ENCODE measurements at places on chromosomes 7 and 10. TPM values are rescaled to one million over a fixed set of nuclear protein-coding genes. Genes with fewer than 3 reads are reported as not detected.
A peak's percentile ranks its signal among the peaks of the same experiment; 100 is the strongest.

- DNase-seq = peak; percentile 53
These were observed 87.6 kb downstream of the XRCC2 start for GRCh38 chr7:152588350-152588749.

- DNase-seq = no peak
These were observed 61.1 kb downstream of the GRID1 start for GRCh38 chr10:86305521-86305920.

- DNase-seq = no peak
These were observed 312.8 kb downstream of the PHTF2 start for GRCh38 chr7:78111386-78111785.

- no peak for DNase-seq
These were observed 25.7 kb upstream of the FAM133B start for GRCh38 chr7:92615861-92616260.

DNA sequence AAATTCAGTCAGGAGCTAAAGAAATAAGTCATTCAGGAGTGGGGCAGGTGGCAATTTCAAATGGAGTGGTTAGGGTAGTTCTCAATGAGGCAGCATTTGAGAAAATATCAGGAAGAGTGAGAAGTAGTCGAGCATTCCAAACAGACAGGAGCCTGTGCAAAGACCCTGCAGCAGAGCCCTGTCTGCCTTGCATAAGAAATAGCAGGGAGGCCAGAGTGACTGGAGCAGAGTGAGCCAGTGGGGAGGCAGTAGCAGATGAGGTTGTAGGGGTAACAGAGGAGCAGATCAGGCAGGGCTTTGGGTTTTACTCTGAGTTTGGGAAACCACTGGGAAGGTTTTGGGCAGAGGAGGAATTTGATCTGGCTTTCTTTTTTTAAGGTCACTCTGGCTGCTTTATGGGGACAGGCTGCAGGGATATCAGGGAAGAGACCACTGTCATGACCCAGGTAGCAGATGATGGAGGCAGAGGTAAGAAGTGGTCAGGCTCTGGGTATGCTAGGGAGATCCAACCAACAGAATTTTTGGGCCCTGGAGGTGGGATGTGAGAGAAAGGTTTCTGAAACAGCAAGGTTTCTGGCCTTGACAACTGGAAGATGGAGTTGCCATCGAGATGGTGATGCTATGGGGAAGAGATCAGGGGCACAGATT lies 1.3 kb upstream of the BLVRA start:
- DNase-seq = no peak

DNA sequence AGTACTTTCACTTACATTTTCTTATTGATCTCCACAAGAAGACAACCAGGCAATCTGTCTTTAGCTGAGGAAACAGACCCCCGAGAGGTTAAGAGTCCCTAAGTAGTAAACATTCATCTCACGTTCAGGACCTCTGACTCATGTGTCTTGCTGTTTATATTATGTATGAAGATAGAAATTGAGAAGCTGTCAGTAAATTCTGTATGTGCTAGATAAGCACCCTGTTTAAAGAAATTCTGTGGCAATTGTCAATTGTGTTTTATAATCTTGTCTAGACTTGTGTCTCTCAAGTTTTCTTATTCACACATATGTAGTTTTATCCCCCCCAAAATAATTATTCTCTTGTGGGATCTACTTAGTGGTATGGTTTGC lies 14.5 kb downstream of the ADK start:
- DNase-seq = peak; percentile 39

DNA sequence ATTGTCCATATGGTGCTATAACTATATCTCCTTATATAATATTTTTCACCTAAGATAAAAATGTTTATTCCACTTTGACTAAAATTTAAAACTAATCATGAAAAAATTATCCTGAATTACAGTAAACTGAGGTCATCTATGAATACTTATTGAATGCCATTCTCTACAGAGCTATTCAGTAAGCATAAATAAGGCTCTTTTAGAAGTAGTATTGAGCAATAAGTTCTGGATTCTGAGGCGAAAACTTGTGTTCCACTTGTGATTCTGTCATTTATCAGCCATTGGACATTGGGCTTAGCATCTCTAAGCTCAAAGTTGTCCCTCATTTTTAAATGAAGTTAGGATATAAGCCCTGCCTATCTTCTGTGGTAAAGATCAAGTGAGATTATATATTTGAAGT lies 130.8 kb downstream of the WNT2 start:
- peak; percentile 31 for DNase-seq

Gene PIK3CG
- total RNA-seq = under 0.01 TPM

DNA sequence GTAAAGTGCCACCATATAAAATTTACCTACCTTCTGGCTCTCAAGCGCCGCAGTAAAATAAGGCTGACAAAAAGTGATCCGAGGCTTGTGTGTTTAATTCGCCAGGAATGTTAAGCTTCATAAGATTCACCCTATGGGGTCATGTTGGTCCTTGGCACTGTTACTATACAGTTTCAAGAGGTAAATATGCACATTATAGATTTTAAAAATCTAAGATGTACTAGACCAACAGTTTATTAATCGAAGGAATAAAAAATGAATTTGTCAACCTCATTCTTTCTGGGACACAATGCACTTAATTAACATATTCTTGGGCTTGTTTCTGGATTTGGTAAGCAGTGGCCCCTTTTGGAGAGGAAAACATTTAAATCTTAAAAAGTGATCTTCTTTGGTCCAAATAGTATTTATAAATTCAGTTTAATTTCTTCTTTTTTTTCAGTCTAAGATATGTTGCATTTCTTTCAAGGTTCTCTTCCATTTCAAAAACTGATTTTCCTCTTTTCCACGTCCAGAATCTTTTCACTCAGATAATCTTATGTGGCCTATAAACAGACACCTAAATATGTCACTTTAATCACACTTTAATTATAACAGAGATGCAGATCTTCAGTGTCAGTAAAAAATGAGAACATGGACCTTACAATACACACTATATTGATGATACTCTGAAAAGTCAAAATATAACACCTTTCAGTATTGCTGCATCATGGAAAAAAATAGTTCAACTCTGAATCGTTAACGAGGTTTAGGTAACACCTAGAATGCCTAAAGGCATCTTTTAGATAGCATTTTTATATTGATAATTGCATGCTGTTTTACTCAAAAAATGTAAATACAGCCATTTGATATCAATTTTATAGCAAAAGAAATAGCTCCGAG lies 3.8 kb upstream of the SKIDA1 start:
- no peak for DNase-seq

DNA sequence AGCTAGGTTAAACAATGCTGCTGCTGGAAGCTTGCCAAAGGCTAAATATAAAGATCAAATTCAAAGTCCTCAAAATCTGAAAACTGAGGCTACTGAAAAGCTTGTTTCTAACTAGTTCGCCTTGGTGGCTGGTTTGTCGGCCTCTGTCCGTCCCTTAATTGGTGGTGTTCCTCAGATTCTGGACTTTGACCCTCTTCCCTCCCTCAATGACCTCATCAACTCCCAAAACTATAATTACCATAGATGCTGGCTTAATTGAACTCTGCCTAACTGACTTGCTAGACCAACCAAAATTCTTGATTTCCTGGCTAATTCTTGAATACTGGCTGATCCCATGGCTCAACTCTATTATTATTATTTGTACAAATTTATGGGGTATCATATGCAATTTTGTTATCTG lies 15.6 kb downstream of the ARHGAP21 start:
- no peak for DNase-seq

Gene GIMAP7
- total RNA-seq = not detected

GRCh38 chr7:4067476-4067760 lies 614.7 kb upstream of the FOXK1 start:
- no peak for DNase-seq

DNA sequence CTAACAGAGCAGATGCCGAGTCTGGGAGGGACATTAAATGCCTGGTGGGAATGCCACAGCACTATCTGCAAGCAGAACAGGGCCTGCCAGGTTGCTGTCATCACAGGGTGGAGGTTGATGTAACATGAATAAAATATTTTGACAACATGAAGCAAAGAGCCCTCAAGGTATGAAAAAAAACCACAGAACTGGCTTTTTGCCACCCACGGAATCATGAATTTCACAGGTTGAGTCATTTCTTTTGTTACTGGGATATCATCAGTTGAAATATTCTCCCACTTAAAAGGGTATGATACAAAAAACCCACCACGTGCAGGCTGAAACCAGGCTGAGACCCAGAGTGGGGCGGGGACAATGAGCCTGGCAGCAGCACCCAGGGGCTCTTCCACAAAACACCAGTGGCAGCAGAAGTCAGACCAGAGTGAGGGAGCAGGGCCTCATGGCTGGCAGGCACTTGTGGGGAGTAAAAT lies 220.1 kb downstream of the TNS3 start:
- peak; percentile 88 for DNase-seq

Gene NUTM2E
- not detected for total RNA-seq

Gene NPSR1
- not detected for total RNA-seq

DNA sequence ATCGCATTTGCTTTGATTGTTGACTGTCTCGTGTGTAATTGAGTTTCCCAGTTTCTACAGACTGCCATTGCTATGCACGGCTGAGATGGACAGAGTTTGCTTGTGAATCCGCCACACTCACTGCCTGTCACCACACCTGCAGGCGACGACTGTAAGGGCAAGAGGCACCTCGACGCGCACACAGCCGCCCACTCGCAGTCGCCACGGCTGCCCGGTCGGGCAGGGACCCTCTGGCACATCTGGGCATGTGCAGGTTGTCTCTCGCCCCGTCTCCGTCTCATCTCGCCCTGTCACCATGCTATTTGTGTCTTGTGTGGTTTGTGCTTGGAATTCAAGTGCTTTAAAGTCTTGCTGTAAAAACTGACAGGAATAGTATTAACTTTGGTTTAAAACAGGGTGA lies 17.5 kb downstream of the SUN1 start:
- DNase-seq = no peak

- DNase-seq = no peak
These were observed 26.9 kb downstream of the ABLIM1 start for GRCh38 chr10:114631090-114631665.

DNA sequence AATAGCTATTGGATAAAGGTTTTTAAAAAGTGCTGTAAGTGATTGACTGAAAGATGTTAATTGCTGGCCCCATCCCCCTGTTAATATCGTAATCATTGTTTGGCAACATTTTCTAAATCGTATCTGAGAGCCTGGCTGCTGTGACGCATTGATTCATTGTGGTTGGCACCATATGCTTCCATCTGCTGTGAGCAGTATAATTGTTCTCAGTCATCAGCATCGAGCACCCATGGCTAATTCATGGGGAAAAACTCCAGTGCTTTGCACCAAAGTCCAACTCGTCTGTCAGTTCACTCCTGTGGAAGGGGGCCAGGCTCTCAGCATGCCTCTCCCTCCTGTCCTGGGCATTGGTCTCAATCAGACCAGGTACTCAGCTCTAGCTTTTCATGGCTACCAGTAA lies 205.2 kb downstream of the STK31 start:
- no peak for DNase-seq

DNA sequence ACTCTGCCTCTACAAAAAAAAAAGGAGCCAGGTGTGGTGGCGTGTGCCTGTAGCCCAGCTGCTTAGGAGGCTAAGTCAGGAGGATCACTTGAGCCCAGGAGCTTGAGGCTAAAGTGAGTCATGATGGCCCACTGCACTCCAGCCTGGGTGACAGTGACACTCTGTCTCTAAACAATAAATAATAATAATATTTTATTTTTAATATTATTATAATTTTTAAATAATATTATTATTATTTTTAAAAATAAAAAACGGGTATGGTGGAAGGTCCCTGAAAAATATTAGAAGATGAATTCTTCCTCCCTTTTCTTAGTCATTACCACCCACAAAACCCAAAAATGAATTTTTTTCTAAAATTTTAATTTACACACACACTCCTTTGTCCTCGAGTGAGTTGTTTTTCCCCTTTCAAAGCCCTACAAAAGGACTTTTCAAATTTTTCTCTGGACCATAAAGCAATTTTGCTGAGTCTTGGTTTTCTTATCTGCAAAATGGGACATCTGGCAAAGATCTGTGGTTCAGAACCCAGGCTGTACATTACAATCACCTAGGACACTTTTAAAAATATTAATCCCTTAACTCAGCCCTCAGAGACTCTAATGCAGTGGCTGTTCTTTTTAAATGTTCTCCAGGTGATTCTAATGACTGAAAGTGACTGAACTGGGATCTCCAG lies 174.0 kb upstream of the NEBL start:
- no peak for DNase-seq

Gene DYNC1I1
- total RNA-seq = not detected

DNA sequence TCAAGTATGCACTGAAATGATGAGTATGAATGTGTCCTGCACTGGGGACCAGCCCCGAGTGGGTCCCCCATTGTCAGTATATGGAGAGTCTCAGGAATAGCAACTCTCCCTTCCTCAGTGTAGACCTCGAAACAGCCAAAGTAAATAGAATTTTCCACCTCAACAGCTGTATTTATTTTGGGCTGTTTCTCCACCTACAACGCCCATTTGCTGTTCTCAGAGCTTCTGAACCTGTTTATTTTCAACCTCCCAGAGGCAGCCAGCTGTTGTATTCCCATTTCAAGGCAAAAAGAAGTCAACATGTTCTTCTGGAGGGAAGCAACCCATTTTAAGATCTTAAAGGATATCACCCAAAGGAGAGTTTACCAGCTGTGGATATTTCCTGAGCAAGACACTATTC lies 59.6 kb upstream of the BICC1 start:
- DNase-seq = no peak

GRCh38 chr10:121655254-121656144 lies 57.3 kb upstream of the FGFR2 start:
- no peak for DNase-seq

Gene ELMO1
- total RNA-seq = not detected

- DNase-seq = no peak
These were observed 214.9 kb downstream of the LRMDA start for GRCh38 chr10:75646218-75646915.

Gene THSD7A
- total RNA-seq = 0.18 TPM

Gene TRIM50
- total RNA-seq = not detected

Gene MOGAT3
- total RNA-seq = not detected

Gene CTAGE15
- not detected for total RNA-seq

Data from IMR-90 (cell line).